Activated T-helper 1 cell treated with anti-CD3 and anti-CD28 coated beads, Interleukin-12 subunit alpha, Interleukin-12 subunit beta, Interleukin-2, Interleukin-4 antibody, amounts not matched to agents 30 ng/mL and 10 ng/mL and 1 ng/mL, durations not matched to agents 14 hours and 24 hours and 36 hours (primary cell): ENCODE measurements at places on chromosomes 3 and 15.

DNA sequence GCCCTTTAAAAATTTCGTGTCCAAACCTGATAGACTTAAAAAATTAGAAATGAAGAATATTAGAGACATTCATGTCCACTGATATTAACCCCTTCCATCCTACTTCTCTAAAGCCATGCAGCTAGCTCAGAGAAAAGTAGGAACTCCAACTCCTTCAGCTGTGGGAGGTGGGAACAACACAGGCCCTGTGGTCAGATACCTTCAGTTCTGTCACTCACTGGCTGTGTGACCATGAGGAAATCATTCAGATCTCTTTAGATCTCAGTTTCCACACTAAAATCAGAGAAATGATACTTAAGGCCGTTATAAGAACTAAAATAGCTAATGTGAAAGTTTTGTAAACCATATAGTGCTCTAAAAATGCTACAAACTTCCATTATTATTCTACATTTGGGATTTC is 209.8 kb downstream of the TNIK start:
- no peak for DNase-seq

DNA sequence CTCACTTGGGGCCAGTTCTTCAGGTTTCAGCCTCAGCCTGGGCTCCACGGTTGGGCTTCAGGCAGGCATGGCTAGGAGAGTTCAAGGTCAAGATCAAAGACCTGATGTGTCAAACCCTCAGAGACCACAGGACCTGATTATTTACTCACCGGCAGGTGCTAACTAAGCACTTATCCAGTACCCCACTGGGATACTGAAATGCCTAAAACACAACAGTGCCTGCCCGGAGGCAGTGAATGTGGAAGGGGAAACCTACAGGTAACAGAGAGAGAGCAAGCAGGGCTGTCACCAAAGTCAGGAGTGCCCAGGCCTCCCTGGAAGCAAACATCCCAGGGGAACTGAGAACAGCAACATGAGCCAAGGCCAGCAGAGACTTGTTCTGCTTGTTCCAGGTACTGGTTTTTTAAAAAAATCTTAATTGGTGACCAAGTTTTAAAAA is 6.7 kb downstream of the IDH2 start:
- DNase-seq: no peak

- DNase-seq: peak; percentile 17
These were observed 30.8 kb upstream of the EOMES start for GRCh38 chr3:27752926-27753325.

- no peak for DNase-seq
These were observed 179.2 kb upstream of the PROK2 start for GRCh38 chr3:71964170-71964569.

- DNase-seq: no peak
These were observed 40.3 kb downstream of the FSTL1 start for GRCh38 chr3:120410541-120410940.

GRCh38 chr15:62046078-62046743 is 14.0 kb downstream of the VPS13C start:
- DNase-seq: no peak

DNA sequence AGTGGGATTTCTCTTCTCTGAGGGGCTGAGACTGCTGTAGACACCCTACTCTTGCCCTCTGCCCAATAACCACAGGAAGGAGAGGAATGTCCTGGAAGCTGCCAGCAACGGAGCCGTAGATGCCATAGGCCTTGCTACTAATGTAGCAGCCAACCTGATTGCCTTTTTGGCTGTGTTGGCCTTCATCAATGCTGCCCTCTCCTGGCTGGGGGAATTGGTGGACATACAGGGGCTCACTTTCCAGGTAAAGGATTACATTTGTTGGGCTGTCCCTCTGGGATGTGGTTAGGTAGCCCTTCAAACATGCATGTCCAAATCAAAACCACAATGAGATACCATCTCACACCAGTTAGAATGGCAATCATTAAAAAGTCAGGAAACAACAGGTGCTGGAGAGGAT is 16.1 kb downstream of the SLC28A2 start:
- no peak for DNase-seq

GRCh38 chr3:40044487-40044886 is 235.1 kb downstream of the MYRIP start:
- DNase-seq: no peak

DNA sequence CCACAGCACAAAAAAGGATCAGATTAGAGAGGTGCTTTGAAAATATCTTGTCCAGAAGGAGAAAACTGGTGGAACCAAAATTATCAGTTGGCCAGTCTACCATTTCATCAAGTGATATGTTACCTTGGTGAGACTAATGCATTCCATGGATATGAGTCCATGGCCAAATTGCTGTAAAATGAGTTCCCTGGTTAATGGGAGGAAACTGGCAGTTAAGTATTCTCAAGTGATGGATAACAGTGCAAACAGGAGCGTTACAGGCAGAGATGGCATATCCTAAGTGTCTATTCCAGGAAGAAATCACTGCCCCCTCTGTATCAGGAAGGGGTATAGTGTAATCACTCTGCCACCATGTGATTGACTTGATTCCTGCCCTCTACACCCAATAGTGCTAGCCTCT is 34.0 kb downstream of the MYRIP start:
- DNase-seq: no peak

- DNase-seq: no peak
These were observed 131.2 kb downstream of the MAGI1 start for GRCh38 chr3:65907232-65908130.

DNA sequence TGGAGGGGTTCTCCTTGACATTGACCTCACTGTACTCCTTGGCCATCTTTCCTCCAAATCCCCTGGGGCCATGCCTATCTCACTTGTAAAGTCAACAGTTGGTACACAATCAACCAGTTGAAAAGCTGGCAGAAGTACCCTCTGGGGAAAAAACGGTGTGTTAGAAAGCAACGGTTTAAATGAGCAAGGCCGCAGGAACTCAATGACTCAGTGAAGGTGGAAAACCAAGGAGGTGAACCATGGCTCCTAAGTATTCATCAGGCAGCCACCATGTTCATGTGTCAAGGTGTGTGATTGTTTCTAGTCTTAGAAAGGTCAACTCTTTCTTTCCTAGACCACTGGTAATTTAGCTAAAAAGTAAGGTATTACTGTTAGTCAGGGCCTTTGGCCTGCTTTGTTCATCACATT is 130.9 kb upstream of the SATB1 start:
- no peak for DNase-seq

- no peak for DNase-seq
These were observed 363.6 kb downstream of the RORA start for GRCh38 chr15:60865507-60865906.

GRCh38 chr15:71997691-71998090 is 120.3 kb downstream of the MYO9A start:
- no peak for DNase-seq

DNA sequence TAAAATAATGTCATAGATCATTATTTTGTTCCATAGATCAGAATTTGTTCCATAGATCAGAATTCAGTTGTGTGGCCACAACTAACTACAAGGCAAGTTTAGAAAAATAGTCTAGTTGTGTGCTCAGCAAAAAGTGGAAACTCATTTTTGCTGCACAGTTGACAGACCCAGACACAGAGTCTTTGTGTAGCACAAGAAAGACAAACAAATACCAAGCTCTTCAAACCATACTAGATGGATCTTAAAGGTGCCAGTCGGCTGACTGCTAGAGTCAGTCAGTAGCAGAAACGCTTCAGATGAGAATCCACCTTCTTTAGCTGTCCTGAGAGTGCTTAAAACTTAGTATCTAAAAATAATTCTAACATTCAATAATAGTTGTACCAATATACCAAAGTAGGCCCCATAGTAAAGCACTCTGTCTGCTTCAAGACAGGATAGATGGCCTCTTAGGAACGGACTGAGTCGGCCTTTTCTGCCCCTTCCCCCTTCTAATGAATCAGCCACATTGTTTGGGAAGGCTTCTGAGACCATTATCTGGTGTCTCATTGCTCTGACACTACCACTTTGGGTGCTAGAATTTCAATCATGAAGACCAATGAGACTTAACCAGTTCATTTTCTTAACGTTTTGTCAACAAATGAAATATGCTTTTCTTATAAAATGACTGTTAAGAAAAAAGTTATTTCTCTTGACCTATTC is 27.7 kb upstream of the SLC4A7 start:
- DNase-seq: no peak

DNA sequence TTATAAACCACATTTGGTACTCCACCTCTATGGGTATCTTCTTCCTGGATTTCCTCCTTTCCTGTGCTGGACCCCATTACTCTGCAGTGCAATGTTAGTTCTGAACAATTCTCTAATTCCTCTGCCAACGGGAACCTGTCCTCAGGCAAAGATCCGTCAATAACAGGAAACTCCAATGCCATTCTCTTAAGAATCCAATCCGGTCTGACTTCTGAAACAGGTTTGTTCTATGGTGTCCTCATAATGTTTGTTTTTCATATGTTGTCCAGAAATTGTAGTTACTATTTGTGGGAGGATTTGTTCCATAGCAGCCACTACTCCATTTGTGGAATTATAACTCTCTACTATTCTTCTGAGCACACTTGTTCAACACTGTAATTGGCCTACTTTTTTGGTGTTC is 112.7 kb downstream of the TBL1XR1 start:
- no peak for DNase-seq

DNA sequence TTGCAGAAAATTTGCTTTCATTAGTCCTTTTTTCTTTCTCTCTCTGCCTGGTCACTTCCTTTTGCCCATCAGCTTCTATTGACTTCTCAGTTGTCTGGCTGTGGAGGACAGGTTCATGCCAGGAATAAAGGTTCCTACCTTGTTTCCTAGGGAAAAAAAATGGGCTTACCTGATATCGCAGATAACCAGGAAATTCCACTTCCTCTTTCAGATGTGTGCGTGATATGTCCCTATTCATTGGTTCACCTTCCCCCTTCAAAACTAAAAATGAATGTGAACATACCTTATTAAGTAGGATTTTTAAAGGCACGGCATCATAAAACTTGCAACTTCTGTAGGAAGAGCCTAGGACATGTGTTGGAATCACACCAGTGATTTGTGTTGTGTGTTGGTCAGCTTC is 120.0 kb upstream of the FGF7 start:
- DNase-seq: no peak

GRCh38 chr15:63913336-63913735 is 79.6 kb upstream of the HERC1 start:
- no peak for DNase-seq

DNA sequence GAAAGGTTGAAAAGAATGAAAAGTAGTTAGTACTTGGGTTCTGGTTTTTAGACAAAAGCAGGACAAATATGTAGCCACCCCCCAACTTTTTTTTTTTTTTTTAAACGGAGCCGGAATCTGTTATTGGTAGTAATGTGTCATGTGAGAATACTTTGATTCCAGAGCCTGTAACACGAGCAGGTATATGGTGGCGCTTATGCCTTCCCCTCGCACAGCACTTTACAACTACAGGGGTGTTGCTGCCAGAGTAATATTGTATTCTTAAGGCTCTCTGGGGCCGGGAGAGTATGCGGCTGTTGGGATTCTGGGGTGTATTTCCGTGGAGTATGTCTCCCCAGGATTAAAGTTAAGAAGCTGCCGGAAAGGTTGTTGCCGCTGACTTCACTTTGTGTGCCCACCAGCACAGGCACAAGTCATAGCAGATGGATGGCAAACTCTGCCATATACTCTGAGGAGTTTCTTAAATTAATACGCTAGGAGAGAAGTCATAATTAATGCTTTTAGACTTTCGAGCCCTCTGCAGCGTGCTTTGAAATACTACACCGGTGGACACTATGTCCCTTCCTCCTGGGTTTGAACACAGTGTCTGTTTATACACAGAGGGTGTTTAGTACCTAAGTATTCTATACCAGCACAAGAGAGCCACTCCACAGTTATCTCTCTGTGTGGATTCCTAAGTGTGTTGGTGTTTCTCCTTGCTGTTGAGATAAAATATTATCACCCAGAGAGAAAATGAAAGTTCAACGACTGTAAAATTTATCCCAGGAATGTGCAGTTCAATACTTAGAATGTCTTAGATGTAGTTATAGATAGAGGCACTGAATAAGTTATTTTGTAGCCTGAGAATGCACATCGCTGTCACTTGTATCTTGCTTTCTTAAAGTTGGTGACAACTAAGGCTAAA is 1.4 kb downstream of the MBNL1 start:
- no peak for DNase-seq

DNA sequence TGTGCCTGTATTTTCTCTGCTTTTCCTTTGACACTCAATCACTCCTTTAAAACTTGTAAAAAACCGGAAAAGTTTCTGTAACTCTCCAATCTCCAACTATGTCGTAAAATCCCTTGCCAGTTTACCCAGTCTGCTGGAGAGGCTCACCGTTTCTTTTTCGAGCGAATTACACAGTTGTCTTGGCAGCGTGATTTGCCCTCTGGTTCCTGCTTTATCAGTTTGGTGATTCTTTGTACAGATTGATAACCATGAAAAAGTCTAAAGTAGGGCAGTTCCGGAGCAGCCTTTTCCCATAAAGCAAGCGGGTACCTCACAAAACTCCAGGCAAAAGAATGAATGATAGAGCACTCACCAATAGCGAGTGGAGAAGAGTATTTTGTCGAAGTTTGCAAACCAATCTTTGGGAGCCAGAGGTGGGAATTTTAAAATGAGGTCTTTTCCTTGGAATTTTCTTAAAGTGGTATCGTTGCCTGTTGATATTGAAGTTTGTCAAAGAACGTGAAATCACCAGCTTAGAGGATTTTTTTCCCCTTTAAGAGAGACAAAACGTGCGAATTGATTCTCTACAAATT is at the start of gene TTC23:
Gene TTC23 (minus strand): TSS at position 312 of the 572 bp plus-strand sequence. CDS start 20,869 bp downstream, outside the sequence.
- no peak for DNase-seq

DNA sequence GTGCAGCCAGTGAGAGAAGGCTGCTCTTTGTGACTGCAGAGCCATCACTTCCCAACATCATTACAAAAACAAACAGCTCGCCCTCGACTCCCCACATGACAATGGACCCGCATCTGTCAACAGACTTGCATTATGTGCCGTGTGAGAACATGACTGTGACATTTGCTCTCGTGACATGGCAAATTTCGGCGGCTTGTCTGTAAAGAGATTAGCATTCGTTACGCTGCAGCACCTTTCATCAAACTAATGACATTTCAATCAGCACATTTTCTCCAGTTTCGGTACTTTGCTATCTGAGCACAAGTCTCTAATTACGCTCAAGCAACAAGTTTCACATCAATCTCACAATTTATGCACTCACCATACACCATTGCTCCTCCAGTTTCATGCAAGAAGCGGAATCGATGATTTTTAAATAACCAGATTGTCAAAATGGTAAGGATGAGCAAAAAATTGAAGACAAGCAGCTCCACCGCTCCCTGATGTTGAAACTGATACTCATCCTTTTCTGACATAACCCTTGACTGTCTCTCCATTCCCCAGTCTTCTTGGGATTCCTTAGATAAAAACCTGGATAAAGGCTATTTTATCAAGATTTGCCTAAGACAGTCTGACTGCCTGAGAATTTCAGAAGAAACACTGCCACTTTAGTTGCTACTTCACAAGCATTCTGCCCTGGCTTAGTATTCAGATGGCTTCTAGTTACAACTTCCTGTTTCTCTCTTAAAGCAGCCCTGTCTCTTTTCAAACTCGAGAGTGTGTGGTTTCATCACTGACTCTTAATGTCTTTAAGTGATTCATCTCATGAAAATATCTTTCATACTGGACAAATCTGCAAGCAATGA is at the start of gene SLC9A9:
Gene SLC9A9 (minus strand): TSS at position 682 of the 845 bp plus-strand sequence. CDS start 146 bp downstream, at position 536.
- peak; percentile 11 for DNase-seq

- DNase-seq: no peak
These were observed 36.1 kb downstream of the PTH1R start for GRCh38 chr3:46913644-46914043.

- no peak for DNase-seq
These were observed 2.0 kb downstream of the SAMD7 start for GRCh38 chr3:169913323-169913722.

- no peak for DNase-seq
These were observed 32.9 kb upstream of the CTSH start for GRCh38 chr15:78977591-78978347.

GRCh38 chr15:34976073-34976472 is 6.5 kb upstream of the AQR start:
- DNase-seq: no peak

- no peak for DNase-seq
These were observed 43.9 kb downstream of the UBE3A start for GRCh38 chr15:25394898-25395297.
